ENCODE measurements at places on chromosomes 16 and 17.

- no peak for DNase-seq
These were observed 276.7 kb upstream of the DYNLRB2 start for GRCh38 chr16:80263848-80264694.

DNA sequence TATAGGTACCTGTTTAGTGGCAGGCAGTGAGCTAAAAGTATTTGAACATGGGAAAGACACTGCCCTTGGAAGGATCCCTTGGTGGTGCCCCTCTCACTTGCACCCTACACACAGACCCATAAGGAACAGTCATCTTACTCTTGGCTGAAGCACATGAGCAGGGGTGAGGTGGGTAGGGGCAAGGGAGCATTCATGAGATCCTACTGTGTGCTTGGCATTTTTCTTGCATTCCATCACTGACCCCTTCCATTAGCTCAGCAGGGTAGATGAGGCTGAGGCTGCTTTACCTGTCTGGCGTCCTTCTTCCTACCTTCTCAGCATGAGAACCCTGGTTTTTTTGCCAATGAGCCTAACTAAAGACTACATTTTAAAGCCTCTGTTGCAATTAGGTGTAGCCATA lies 48.3 kb downstream of the CCT6B start:
- DNase-seq: no peak

GRCh38 chr17:51185763-51186332 lies 19.6 kb downstream of the NME2 start:
- no peak for DNase-seq

GRCh38 chr17:79935197-79935885 lies 96.1 kb upstream of the CBX4 start:
- no peak for DNase-seq

DNA sequence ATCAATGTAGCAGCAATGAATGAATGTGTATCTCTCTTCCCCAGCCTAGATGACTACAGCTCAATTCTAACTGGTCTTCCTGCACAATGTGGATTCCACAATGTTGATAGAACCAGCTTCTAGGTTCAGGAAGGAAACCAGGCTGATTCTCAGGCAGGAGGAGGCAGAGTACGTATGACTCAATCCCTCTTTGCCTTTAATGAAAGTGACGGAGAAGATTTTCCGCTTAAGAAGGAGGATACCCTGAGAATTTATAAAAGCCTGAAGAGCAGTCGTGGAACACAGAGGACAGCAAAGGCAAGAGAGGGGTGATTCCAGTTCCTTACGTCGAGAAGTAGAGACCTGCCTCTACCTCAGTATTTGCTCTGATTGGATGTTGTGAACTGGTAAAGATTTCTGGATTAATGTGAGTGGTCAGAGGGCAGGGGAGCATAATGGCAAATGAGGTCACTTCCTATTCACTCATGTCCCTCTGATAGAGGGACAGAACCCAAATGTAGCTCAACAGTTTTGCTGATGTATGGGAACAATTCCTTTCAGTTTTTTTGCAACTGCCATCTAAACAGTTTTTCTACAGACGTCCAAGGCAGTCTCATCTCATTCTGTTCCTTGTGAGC lies 15.0 kb upstream of the SLC16A11 start:
- no peak for DNase-seq

DNA sequence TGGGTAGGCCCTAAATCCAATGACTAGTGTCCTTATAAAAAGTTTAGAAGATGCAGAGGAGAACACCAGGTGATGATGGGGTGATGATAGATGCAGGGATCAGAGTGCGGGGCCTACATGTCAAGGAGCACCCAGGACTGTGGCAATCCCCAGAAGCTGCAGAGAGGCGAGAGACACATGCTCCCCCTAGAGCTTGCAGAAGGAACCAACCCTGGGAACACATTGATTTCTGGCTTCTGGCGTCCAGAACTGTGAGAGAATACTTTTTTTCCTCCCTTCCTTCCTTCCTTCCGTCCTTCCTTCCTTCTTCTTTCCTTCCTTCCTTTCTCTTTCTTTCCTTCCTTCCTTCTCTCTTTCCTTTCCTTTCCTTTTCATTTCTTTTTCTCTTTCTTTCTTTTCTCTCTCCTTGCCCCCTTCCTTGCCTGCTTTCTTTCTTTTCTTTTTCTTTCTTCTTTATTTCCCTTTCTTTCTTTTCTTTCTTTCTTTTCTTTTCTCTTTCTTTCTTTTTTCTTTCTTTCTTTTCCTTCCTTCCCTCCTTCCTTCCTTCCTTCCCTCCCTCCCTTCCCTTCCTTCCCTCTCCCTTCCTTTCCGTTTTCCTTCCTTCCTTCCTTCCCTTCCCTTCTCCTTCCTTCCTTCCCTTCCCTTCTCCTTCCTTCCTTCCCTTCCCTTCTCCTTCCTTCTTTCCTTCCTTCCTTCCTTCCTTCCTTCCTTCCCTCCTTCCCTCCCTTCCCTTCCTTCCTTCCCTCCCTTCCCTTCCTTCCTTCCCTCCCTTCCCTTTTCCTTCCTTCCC lies 134.3 kb downstream of the HAPSTR1 start:
- no peak for DNase-seq
